ENCODE measurements at places on chromosomes 4 and X. TPM values are rescaled to one million over a fixed set of nuclear protein-coding genes. Genes with fewer than 3 reads are reported as not detected.

DNA sequence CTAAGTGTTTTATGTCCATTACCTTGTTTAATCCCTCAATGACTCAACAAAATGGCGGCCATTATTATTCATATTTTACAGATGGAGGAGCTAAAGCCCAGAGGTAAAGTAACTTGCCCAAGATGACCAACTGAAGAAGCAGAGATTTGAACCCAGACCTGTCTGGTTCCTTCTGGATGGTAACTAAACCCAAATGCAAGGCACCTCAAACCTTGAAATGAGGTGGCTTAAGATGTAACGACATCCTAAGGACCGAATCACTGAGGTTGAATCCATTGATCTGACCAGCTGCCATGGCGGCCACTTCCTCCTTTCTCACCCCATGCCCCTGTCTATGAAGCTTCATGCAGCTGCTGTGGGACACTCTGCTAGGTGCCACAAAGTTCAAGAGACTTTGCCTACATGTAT, 932 bp downstream of the TLR10 start:
- no peak for DNase-seq

- no peak for DNase-seq
Measured at GRCh38 chr4:110372485-110372884, 103.5 kb upstream of the ENPEP start.

DNA sequence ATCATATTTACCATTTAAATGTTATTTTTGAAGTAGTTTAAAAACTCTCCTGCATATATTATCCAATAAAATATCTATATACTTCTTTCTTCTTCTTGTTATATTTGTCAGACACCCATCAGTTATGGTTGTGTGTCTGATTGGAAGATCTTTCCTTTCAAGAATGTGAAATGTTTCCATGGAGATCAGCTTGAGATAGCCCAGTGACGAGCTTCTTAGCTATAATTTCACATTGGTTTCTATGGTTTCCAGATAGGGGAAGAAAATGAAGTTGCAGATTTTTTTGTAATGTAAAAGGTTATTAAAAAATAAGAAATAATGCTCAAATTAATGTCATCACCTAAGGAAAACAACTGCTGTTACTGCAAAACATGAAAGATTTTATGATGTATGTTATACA, 189.0 kb downstream of the COX7B2 start:
- DNase-seq, result no peak

DNA sequence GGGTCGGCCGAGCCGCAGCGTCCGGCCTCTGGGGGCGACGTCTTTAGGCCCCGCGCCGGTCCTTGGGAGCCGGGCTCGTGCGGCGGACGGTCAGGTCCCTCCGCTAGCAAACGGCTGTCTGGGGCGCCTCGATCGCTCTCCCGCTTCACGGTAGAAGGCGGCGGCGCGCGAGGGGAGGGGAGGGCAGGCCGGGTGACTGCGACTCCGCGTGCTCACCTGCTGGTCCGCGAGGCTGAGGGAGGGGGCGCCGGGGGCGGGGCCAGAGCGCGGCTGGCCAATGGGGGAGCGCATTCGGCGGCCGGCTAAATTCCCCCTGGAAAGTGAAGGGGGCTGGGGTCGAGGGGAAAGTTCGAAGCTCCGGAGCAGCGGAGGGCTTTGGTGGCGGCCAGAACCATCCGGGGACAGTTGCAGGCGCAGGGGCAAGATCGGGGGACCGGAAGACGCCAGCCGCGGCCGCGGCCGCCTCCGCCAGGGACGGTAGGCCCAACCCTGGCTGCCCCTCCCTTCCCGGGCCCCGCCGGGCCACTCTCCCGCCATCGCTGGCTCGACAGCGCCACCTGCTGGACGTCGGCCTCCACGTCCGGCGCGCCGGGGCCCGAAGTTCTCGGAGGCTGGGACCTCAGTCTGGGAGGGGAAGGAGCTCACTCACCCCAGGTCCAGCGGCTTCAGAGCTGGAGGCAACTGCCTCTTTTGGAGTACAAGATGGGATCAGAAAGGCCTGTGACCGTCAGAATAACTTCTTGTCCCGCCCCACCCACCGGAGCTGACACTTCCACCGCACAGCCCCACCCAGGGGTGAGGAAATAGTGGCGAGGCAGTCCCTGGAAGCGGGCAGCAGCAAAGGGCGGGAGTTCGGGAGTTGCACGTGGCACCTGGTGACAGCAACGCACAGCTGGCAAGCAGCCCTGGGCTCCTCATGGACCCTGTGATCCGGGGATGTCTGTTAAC, 49.9 kb downstream of the ELF4 start:
- DNase-seq, result peak; percentile 53

DNA sequence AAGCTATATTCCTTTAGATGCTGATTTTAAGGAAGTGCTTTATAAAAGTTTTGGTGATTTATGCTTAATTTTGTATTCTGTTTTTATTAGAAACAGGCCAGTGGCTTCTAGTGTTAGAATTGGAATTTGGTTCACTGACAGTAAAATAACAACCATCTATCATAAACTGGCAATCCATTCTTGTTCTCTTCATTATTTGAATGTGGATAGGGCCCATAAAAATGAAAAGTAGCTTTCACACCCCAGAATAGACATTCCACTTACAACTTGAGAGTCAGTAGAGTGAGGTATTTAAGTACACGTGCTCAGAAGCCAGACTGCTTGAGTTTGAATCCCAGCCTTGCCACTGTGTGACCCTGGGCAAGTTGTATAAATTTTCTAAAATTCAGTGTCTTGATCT, 232.4 kb upstream of the CTSO start:
- no peak for DNase-seq

The ZIC3 gene
- total RNA-seq, result not detected

The TLR3 gene
- total RNA-seq, result 7.0 TPM

- no peak for DNase-seq
Measured at GRCh38 chr4:79225360-79225759, 100.5 kb downstream of the NAA11 start.

DNA sequence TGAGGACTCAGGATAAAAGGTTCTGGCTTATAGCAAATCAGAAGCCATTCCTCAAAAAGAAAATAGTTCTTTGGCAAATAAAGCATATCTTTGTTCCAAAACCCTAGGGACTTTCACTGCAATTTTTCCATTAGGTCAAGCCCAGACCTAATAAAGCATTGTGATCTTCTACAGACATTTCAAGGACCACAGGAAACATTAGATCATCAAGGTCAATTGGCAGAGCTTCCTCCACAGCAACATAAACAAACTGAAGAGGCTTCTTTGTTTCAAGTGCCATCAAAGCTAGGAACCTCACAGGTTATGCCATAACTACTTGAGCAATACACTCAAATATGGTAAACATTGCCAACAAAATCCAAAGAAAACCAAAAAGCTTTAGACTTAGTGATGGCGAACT, 144.9 kb downstream of the ANXA5 start:
- no peak for DNase-seq

DNA sequence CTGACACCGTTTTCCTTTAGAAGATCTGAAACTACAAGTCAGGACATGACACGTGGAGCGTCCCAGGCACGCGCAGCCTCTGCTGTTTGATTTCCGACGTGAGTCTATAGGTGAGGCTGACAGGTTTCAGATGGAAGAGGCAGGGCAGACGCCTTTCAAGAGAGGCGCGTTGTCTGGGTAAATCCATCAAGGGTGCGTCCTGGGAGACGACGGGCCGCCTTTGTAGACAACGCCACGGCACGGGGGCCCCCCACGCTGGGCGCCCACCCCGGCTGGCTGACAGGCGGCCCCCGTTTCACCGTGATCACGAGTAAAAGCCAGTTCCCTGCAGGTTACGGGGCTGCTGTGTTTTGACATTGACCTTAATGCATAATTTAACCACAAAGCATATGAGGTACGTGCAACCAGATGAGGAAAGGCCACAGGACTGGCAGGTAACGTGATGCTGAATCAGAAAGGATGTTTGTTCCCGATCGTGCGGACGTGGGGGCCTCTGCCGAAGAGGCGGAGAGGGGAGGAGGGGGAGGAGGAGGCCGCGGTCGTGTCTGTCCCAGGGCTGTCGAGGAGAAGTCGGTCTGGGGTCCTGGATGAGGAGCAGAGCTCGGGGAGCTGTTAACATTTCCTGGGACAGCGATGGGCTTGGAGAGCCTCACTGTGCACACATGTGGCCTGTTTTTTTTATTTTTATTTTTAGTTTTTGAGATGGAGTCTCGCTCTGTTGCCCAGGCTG, 51.1 kb upstream of the PPP2R3B start:
- no peak for DNase-seq

DNA sequence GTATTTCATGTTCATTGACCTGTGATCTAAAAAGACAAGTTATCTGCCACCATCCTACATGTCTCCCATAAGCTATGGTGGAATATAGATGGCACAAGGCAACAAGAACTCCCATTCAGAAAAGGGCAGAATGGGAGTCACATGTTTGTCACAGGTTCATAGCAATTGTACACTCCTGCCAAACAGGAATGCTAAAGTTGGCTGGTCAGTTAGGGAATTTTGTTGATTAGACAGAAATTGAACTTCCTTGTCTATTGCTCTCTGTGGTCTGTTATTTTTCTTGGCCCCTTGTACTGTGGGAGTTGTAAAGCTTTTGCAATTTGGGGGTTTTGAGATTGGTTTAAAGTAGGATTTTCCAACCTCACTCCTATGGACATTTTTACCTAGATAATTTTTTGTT, 101.7 kb upstream of the SOD3 start:
- no peak for DNase-seq

The DIPK2B gene
- total RNA-seq, result not detected

DNA sequence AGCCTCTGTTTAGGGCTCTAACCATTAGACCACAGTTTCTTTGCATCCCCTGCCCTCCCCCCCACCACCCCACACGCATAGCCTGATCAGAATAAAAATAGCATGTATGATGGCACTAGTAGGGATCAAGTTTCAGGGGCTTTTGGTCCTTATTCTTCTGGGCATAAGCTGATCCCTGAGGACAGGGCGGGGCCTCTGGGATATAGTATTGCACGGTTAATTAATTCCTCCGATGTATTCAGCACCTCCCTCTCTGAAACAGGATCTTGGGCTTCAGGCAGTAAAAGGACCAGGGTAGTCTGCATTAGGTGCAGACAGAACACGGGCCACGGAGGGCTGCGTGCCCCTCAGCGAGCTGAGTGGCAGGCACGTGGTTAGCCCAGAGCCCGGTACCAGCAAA, 57.1 kb downstream of the ELF4 start:
- no peak for DNase-seq

DNA sequence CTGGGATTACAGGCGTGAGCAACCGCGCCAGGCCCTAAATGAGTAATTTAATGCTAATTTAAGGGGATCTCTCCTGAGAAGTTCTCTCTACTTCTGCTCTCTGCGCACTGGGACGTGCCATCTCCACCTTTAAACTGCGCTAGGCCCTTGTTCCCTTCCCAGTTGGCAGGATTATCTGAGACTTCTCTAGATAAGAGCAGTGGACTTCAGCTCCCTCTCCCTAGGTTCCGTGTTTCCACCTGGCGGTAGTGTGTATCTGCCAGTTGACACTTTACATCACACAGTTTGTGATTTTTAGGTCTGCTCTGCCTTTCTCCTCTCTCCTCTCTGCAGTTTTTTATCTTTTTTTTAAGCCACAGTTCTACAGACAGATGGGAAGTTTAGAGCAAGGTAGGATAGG, 40.2 kb downstream of the ARHGAP10 start:
- DNase-seq, result no peak

The SLITRK4 gene
- total RNA-seq, result not detected

- no peak for DNase-seq
Measured at GRCh38 chr4:6069845-6070709, 51.8 kb upstream of the C4orf50 start.

DNA sequence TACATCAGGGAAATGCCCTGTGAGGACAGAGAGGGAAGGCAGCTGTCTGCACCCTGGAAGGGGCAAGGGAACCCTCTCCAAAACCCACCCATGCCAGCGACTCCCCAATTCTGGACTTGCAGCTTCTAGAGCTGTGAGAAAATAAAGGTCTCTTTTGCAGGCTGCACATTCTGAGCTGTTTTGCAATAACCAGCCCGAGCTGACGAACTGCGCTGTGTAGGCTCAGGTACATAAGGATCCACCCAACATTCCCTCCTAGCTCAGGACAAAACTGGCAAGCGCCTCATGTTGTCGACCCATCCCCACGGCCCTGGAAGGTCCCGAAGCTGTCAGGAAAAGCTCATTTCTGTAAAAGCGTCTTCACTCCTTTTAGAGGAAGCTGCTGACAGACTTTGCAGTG, 271.8 kb downstream of the CRLF2 start:
- no peak for DNase-seq

- no peak for DNase-seq
Measured at GRCh38 chr4:40454816-40455215, 119.7 kb downstream of the CHRNA9 start.

- DNase-seq, result peak; percentile 69
Measured at GRCh38 chr4:80265571-80266252, 752 bp upstream of the FGF5 start.

DNA sequence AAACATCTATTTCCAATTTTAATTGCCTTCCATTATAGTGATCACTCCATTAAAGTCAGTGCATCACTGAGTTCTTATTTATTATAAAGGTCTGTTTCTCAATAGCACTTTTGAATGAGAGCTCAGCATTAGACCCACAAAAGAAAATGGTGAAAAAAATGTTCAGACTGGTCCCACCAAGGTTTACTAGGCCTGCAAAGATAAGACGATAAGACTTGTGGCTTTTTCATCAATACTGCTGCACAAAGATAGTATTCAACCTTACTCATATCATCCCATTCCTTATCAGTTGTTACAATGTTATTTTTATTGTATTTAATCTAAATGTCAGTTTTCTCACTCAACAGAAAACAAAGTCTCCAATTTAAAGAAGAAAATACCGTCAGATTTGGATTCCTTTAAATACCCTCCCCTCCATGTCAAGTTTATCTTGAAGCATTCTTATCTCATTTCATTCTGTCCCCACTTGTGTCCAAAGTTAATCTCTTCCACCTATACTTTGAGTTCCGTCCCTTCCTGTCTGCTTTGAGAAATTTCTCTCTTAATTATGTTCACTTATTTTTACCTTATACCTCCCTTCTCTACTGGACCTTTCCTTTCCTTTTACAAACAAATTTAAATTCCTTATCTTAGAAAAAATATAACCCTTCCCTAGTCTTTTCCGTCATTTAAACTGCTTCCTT, 140.0 kb downstream of the GASK1B start:
- no peak for DNase-seq

DNA sequence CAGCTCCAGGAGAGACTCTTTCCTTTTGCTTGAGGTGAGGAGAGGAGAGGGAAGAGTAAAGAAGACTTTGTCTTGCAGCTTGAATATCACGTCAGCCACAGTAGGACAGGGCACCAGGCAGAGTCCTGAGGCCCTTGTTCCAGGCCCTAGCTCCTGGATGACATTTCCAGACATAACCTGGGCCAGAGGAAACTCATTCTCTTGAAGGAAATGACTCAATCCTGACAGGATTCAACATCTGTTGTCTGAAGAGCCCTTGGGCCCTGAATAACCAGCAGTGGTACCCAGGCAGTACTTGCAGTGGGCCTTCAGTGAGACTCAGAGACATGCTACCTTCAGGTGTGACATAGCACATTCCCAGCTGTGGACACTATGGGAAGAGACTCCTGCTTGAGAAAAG, 62.8 kb downstream of the FGF16 start:
- peak; percentile 16 for DNase-seq

GRCh38 chrX:100120956-100121355, 289.1 kb downstream of the PCDH19 start:
- DNase-seq, result no peak

GRCh38 chr4:1019729-1020470, 8.5 kb downstream of the FGFRL1 start:
- no peak for DNase-seq

The HTR2C gene
- 0.24 TPM for total RNA-seq

Measured in RPMI7951 (cell line).